Upper lobe of right lung (tissue), 1 donor: ENCODE measurements at places on chromosomes 5 and 9. TPM values are rescaled to one million over a fixed set of nuclear protein-coding genes. Genes with fewer than 3 reads are reported as not detected.

NNT gene
- 67.7 TPM for total RNA-seq

SPAG8 gene
- 2.8 TPM for total RNA-seq

CREB3 gene
- 34.9 TPM for total RNA-seq

CATSPER3 gene
- 0.87 TPM for total RNA-seq

NTRK2 gene
- total RNA-seq, result 0.98 TPM

PDE8B gene
- total RNA-seq, result 4.9 TPM

COL27A1 gene
- 13.7 TPM for total RNA-seq

IARS1 gene
- total RNA-seq, result 83.9 TPM

ADCY2 gene
- total RNA-seq, result 0.17 TPM

TNFSF15 gene
- 8.5 TPM for total RNA-seq

DNA sequence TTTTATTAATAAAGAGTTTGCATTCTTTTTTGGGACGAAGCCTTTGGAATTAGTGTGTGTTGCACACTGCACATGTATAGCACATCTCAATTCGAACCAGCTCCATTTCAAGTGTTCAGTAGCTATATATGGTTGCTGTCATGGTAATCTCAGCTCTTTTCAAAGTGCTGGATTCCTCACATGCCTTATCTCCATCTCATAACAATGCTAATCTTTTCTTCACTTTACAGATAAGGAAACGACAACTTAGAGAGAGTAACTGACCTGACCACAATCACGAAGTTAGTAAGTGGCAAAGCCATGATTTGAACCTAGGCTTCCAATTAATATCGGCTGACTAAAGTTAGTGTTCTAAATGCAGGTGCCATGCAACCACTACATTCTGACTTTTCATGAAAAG is 204.8 kb upstream of the RASEF start:
- no peaks in the 10 kb centered on the region for H3K36me3 ChIP-seq
- peaks cover 5% of the 10 kb centered on the region for H3K4me1 ChIP-seq
- no peak overlapping the region for H3K4me3 ChIP-seq
- H3K27me3 ChIP-seq, result no peaks in the 10 kb centered on the region
- no peak for DNase-seq
- H3K27ac ChIP-seq, result no peak overlapping the region

DNA sequence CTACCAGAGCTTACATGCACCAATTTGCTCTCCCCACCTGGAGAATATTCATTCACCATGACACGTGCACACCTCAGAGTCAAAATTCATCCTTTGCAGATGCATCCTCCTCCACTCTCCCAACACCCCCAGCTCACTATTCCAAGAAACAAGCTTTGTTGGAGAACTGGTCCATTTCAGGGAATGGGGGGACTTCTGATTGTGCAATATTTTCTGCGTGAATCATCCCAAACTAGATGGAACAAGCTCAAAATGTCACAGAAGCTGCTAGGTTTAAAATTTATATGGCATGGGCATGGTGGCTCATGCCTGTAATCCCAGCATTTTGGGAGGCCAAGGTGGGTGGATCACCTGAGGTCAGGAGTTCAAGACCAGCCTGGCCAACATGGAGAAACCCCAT is 3.6 kb downstream of the GLDC start:
- H3K27me3 ChIP-seq, result peaks cover 25% of the 10 kb centered on the region
- H3K4me3 ChIP-seq, result no peak overlapping the region
- H3K4me1 ChIP-seq, result peaks cover 10% of the 10 kb centered on the region
- H3K27ac ChIP-seq, result no peak overlapping the region
- no peak for DNase-seq

DNA sequence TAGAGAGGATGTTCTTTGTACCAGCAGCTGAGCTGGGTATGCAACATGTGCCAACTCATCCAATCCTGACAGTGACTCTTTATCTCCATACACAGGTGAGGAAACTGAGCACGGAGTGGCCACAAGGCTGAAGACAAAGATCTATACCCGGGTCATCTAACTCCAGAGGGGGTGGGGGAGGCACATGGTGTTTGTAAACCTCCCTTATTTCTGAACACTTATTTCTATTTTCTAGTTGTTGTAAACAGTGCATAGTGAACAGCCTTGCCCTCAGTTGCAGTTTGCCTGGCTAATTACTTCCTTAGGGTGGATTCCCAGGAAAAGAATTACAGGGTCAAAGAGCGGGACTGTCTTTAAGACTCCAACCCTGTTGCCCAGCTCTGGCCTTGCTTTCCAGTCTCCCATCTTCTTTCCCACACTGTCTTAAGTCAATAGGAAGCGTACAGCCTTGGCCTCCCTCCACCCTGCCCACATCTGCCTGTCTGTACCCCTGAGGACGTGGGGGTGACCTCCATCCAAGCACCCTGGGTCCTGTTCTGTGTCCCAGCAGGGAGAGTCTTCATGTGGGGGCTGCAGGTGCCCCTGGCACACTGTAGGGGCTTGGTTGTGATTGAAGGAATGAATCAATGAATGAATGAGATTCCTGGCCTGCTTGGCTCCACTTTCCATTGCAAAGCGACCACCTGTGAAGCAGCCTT is 13.2 kb upstream of the FIBCD1 start:
- H3K27ac ChIP-seq, result no peak overlapping the region
- H3K4me3 ChIP-seq, result no peak overlapping the region
- H3K36me3 ChIP-seq, result no peaks in the 10 kb centered on the region
- H3K4me1 ChIP-seq, result no peaks in the 10 kb centered on the region
- peaks cover 5% of the 10 kb centered on the region for H3K27me3 ChIP-seq

DNA sequence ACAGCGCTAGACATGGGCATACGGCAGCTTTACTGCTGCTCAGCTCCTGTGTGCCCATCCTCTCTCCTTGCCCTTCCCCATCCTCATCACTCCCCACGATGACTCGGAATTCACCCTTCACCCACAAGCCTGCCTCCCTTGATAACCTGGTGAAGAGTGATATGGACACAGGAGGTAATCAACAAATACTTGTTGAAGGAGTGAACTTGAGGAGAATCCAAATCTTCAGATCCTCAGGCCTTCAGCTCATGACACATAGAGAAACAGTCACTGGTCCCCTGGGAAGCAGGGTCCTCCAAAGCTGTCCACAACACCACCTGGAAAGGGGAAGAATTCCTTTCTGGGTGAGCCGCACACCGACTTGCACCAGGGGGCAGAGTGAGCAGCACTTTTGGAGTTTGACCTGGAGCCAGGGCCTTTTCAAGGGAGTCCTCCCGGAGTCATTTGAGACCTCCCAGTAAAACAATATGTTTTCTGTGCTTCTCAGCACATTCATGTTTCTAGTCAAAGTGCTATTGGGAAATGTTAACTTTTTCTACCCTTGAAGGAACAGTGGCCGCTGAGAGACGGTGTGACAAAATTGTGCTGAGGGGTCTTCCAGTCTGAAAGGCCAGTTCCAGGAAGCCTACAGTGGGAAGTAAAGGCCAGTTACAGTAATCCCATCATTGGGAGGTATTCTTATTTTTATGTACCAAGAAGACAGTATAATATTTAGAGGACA is 332.3 kb downstream of the CWC27 start:
- H3K36me3 ChIP-seq, result no peaks in the 10 kb centered on the region
- H3K27me3 ChIP-seq, result no peaks in the 10 kb centered on the region
- peak; percentile 73 for DNase-seq
- H3K4me1 ChIP-seq, result peaks cover 4% of the 10 kb centered on the region
- H3K4me3 ChIP-seq, result no peak overlapping the region
- no peak overlapping the region for H3K27ac ChIP-seq

DNA sequence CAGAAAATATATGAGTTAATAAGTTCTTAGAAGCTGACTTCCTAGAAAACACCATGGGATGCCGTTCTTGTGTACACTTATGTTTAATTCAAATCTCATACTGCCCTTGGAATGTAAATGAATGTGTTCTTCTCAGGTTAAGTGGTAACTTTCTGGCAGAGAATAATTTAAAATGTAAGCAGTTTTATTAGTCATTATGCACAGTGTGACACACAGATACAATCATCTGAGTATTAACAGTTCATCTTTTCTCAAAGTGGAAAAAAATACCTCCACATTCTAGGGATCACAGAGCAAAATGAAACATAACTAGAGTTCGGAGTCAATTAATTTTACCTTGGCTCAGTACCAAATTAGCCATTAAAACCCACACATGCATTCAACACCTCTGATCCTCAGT is 508.1 kb downstream of the CDH9 start:
- H3K4me1 ChIP-seq, result no peaks in the 10 kb centered on the region
- H3K4me3 ChIP-seq, result no peak overlapping the region
- H3K36me3 ChIP-seq, result no peaks in the 10 kb centered on the region

DNA sequence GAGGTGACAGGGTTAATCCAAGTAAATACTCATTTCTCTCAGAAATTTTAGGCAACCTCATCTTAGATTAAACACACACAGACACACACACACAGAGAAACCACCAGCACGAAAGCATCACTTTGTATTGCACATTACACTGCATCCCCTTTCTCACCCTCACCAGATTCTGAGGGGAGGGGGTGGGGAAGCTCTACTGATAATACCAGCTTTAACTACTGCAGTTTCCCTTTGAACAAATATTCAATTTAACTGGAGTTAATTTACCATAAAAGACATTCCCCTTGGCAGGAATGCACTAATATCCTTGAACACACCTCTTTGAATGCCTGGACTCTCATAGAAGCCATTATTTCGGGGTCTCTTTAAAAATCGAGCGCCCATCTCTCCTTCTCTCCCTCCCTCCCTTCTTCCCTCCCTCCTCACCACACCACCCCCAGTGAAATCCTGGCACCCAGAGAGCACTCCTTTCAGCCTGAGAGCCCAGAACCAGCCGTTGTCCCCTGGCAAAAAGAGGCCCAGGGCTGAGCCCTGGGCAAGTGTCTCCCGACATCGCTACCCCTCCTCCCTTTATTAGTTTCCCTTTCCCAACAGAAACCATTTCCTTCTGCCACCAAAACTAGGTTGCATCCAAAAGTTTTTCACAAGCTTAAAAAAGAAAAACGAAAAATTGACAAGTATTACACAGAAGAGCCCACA is 2.8 kb upstream of the NFIB start:
- peaks cover 43% of the 10 kb centered on the region for H3K4me1 ChIP-seq
- no peaks in the 10 kb centered on the region for H3K36me3 ChIP-seq
- peak overlapping the region; percentile 73 for H3K4me3 ChIP-seq
- DNase-seq, result no peak

DNA sequence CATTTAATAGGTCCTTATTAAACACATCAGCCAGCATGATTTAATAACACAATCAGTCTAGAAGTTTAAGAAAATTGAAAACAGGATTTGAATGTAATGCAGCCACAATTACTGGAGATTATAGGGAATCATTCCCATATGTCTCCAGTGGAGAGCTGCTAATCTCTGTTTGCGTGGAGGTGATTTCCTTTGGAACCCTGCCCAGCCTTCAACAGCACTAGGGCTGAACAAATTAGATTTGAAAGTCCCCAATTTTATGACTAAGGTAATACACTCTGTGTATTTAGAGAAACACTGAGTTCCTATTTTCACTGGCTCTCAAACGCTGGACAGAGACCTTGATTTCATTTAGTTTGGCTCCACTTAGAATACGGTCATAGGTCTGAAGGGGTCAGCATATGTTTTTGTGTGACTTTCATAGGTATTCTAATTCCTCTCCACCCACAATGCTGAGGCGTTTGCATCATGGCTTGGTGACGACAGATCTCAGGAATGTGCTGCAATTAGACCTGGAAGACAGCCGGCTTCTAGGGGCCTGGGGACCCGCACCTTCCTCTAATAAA is 508.3 kb downstream of the EBF1 start:
- no peak overlapping the region for H3K4me3 ChIP-seq
- H3K4me1 ChIP-seq, result no peaks in the 10 kb centered on the region
- H3K36me3 ChIP-seq, result no peaks in the 10 kb centered on the region
- DNase-seq, result no peak
- no peaks in the 10 kb centered on the region for H3K27me3 ChIP-seq

GRCh38 chr9:91342575-91342974 is 19.1 kb downstream of the AUH start:
- H3K36me3 ChIP-seq, result peaks cover 20% of the 10 kb centered on the region
- H3K27me3 ChIP-seq, result no peaks in the 10 kb centered on the region
- DNase-seq, result no peak
- no peak overlapping the region for H3K27ac ChIP-seq
